CD4-positive, CD25-positive, alpha-beta regulatory T cell (primary cell): ENCODE measurements at places on chromosomes 12 and 14. TPM values are rescaled to one million over a fixed set of nuclear protein-coding genes. Genes with fewer than 3 reads are reported as not detected.

DNA sequence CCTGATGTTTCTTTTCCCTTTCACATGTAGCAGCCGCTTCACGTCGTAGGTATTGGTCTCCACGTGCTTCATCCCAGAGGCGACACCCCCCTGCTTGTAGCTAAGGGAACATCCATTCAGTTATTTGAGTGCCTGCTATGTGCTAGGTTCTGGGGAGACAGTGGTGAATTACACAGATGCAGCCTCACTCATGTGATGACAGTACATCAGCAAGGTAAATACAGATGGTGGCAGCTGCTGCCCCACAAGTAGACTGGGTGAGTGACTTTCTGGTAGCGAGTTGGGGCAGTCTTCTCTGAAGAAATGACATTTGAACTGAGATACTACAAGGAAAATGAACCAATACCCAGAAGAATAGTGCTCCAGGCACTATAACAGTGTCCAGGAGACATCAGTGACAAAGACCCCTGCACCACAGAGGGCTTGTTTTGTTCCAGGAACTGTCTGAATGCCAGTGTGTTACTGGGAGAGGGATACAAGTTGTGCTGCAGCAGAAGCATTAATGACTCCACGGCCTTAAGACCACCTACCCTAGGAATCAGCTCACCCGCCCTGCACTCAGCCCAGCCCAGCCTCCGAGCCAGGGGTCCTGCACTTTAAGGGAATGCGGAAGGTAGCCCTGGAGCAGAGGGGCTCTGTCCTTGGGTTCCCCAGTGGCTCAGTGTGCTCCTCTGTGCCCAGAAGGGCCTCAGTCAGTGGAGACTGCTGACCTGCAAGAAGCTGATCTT lies 7.3 kb downstream of the AVIL start:
- H3K27ac ChIP-seq: no peak overlapping the region
- no peak overlapping the region for H3K4me3 ChIP-seq
- H3K27me3 ChIP-seq: no peaks in the 10 kb centered on the region
- DNase-seq: no peak
- no peaks in the 10 kb centered on the region for H3K4me1 ChIP-seq

DNA sequence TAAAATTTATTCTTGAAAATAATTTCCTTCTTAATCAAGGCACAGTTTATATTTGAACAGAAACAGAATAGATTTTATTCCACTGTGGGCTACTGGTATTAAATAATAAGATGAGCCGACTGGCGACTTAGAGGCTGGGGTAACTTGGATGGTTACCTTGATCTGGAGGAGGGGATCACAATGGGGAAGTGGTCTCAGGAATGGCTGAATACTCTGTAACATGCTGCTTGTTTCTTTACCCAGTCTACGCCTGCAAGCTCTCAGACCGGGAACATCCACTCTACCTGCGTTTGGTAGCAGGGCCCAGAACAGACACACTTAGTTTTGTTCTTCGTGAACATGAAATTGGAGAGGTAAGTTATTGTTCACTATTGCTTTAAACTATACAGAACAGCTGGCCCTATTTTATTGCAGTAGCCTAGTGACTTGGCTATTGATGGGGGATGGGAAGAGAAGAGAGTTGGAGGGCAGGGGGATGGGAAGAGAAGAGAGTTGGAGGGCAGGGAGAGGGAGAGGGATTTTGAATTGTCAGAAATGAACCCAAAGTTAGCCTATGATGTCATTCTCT lies 67.9 kb downstream of the GNS start:
- H3K27me3 ChIP-seq: no peaks in the 10 kb centered on the region
- no peak for DNase-seq
- no peak overlapping the region for H3K4me3 ChIP-seq
- H3K27ac ChIP-seq: peak overlapping the region; percentile 34
- peaks cover 76% of the 10 kb centered on the region for H3K36me3 ChIP-seq

Gene SLC10A1
- not detected for total RNA-seq

DNA sequence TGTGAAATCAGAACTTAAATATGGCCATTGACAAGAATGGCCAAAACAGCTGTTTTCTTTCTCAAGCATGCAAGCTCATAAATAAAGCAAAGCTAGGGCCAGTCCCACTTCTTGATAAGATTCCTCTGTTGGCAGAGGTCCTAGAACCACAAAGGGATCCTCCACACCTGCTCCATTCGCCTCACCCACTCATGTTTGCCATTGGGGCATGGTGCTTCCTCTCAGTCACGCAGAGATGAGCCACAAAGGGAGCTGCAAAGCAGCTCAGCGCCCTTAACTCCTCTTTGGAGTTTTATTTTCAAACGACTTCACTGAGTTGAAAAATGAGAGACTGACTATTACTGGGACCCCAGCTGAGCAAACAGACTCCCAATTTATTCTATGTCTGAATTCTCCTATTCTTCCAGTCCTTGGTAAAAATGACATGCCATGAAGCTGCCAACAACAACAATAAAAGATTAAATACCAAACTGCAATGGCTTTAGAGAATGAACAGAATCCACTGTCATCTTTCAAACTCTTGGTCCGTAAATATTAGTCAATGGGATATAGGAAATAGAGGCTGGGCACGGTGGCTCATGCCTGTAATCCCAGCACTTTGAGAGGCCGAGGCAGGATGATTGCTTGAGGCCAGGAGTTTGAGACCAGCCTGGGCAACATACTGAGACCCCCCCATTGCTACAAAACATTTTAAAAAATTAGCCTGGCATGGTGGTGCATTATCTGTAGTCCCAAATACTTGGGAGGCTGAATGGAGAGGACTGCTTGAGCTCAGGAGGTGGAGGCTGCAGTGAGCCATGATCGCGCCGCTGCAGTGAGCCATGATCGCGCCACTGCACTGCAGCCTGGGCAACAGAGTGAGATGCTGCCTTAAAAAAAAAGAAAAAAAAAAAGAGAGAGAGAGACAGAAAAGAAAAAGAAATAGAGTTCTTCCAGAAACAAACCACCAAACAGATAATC lies 16.4 kb downstream of the MANSC1 start:
- H3K36me3 ChIP-seq: no peaks in the 10 kb centered on the region
- DNase-seq: no peak
- no peak overlapping the region for H3K4me3 ChIP-seq
- no peaks in the 10 kb centered on the region for H3K4me1 ChIP-seq
- no peak overlapping the region for H3K27ac ChIP-seq

Gene CEP83
- total RNA-seq: 14.2 TPM

DNA sequence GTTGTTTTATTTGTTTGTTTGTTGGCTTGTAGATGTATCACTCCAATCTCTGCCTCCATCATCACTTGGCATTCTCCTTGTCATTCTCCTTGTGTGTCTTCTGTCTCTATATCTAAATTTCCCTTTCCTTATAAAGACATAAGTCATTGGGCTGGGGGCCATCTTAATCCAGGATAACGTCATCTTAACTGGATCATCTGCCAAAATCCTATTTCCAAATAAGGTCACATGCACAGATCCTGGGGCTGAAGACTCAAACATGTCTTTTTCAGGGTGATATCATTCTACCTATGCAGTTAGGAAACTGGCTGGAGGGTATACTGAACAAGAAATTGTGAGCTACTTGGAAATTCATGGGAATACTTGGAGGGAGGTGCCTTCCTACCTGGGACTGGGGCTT lies 8.7 kb upstream of the CCDC60 start:
- H3K27me3 ChIP-seq: no peaks in the 10 kb centered on the region
- no peak overlapping the region for H3K4me3 ChIP-seq
- DNase-seq: no peak
- no peak overlapping the region for H3K27ac ChIP-seq
- no peaks in the 10 kb centered on the region for H3K4me1 ChIP-seq

Gene RDH16
- 0.79 TPM for total RNA-seq

Gene TROAP
- 2.0 TPM for total RNA-seq

- no peak overlapping the region for H3K4me3 ChIP-seq
- H3K27ac ChIP-seq: no peak overlapping the region
- DNase-seq: no peak
- H3K27me3 ChIP-seq: no peaks in the 10 kb centered on the region
- H3K36me3 ChIP-seq: no peaks in the 10 kb centered on the region
- H3K4me1 ChIP-seq: no peaks in the 10 kb centered on the region
Measured at GRCh38 chr14:84482256-84483071, 1047.5 kb upstream of the FLRT2 start.
